ENCODE measurements at places on chromosomes 2 and 18.
A peak's percentile ranks its signal among the peaks of the same experiment; 100 is the strongest.

DNA sequence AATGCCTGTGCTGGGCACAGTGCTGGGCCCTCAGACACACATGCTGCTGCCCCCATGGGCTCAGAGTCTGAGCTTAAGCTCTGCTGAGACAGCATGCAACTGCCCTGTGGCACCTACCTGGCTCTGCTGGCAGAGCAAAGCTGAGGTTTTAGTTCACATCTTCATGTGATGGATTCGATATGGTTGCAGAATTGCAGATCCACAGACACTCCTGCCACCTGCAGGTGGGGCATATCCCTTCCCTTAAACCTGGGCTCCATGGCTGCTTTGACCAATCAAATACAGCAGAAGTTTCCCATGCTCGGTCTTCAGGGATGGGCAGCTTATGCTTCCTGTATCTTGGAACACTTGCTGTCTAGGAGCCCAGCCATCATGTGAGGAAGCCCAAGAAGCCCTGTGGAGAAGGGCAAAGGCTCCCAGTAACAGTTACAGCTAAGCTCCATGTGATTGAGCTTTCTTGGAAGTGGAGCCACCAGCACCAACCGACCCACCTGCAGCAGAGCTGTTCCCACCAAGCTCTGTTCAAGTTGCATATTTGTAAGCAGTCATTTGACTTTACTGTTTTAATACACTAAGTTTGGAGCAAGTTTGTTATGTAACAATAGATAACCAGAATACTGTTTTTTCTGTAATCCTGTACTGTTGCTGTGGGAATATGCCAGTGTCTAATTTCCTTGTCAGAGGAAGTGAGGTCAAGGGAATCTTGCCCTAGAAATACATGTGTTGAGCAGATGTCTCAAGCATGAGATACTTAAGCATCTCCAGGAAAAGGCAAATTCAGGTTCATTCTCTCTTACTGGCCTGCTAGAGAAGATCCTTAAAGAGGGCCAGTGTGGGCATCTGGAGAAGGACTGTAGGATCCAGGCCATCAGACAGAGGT, 79.3 kb downstream of the SH3RF3 start:
- no peak for DNase-seq

GRCh38 chr2:179429060-179429471, 164.4 kb upstream of the SESTD1 start:
- DNase-seq: no peak

DNA sequence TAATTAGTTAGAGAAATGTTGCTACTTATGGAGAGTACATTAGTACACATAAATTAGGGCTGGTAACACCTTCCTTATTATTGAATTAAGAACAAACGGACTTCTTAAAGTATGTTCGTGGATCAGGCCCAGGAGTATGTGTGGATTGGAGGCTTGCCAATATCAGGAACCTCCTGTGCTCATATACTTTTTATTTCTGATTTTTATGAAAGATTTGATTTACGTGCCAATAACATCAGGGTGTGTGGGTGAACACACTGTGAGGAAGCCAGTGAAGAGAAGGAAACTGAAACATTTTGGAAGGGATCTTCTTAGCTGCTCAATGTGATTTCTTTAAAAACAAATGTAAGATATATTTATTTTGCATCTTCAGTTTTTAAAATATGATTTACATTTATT, 113.0 kb downstream of the EFEMP1 start:
- DNase-seq: no peak

- DNase-seq: no peak
Observed at GRCh38 chr2:215966951-215967350, 46.4 kb downstream of the MREG start.

DNA sequence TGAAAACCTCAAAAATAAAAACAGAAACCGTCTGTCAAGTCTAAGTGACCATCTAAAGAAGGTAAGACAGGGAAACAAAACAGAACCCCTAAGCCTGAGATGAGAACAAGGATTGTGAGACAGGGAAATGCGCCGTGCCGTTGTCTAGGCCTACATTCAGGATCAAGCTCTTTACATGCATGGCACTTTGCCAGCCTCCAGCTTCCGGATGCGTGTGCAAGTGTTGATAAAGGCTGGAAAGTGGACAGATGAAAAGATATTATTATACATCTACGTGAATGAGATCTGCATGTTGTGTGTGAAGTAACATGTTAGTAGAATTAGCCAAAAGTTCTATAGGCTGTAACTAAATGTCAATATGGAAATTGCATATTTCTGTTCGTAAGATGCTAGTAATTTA, 28.6 kb upstream of the TMEM87B start:
- peak; percentile 85 for DNase-seq

- DNase-seq: no peak
Observed at GRCh38 chr2:38898256-38898655, 8.6 kb downstream of the ARHGEF33 start.
